ENCODE measurements at places on chromosomes 11 and 22.
A peak's percentile ranks its signal among the peaks of the same experiment; 100 is the strongest.

DNA sequence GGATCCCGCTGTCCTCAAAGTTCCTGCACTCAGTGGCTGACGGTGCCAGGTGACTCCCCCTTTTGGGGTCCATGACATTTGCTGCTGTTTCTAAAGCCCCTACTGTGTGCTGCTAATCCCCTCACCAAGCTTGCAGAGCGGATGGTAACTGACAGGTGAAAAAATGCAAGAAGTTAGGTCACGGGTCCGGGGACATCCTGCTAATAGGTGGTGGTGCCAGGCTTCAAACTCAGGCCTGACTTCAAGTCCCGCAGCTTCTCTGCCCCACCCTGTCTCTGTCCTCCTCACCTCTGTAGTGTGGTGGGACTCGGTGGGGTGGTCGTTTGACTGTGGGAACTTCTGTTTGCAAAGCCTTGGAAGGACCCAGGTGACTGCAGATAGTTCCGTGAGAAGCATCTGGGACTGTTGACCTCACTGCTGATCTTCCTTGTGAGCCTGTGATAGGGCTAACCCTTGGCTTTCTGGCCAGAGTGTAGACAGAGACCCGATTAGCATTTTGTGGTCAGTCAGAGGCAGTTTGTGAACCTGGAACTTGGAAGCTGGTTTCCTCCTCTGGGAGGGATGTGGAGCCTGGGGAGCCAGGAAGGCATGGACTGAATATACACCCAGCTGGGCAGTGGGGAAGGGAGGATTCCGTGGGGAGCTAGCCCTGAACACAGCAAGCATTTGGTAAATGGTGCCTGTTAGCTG, 115.4 kb upstream of the OR4B1 start:
- no peak for DNase-seq

DNA sequence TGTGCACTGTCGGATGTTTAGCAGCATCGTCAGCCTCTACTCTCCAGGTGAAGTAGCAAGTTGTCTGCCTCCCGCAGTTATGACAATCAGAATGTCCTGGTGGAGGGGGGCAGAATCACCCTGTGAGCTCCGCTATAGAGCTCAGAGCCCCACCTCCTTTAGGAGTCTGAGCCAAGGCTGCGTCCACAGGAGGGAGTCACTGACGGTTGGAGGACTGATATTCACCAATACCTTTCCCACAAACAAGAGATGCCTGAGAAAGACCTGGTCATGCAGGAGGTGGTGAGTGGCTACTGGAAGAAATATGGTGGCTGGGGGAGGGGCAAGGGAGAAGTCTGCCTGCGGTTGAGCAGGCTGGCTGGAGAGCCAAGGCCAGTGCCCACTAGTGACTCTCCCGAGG, 41.7 kb upstream of the ADA2 start:
- no peak for DNase-seq

DNA sequence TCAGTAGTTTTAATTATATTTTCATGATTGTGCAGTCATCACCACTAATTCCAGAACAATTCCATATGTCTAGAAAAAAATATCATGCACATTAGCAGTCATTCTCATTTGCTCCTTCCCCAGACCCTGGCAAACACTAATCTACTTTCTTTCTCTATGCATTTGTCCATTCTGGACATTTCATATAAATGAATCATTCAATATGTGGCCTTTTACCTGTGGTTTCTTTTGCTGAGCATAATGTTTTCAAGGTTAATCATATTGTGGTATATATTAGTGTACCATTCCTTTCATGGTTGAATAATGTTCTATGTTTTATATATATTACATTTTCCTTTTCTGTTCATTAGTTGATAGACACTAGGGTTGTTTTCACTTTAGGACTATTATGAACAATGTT, 811.1 kb upstream of the RAG2 start:
- no peak for DNase-seq

GRCh38 chr22:45446216-45446615, 32.7 kb downstream of the RIBC2 start:
- no peak for DNase-seq

GRCh38 chr22:36206255-36206654, 4.6 kb upstream of the APOL4 start:
- DNase-seq: no peak

DNA sequence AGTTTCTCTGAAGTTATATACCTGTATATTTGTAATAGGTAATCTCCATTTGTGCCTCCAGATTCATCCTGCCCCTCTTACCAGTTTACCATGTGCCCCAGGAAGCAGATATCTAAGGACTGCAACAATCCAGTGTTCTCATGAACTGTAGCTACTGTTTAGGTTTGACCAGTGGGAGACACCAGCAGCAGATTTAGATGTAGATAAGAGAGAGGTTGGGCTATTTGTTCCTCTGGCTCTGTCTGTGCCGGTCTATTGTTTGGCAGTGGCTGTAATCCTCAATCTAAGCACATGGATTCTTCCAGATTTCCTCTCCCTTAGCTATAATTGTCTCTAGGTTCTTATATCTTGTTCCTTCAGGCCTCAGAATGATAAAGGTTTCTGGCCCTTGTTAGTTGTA, 88.4 kb downstream of the ANO3 start:
- no peak for DNase-seq

DNA sequence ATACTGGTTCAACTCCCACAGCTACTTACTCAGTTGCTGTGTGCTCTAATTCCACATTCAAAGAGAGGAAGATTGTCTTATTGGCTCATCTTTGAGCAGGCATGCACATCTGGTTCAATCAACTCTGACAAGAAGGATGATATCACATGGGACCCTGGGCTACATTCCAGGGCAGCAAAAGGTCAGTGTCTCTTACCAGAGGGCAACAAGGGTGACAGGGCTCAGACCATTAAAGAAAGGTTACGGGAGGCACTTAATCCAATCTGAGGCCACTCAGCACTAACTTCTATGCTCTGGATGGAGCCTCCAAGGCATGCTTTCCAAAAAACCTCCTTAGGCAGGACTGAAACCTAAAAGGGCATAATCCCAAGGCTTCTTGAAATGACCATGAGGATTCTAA, 549.4 kb upstream of the API5 start:
- DNase-seq: no peak

DNA sequence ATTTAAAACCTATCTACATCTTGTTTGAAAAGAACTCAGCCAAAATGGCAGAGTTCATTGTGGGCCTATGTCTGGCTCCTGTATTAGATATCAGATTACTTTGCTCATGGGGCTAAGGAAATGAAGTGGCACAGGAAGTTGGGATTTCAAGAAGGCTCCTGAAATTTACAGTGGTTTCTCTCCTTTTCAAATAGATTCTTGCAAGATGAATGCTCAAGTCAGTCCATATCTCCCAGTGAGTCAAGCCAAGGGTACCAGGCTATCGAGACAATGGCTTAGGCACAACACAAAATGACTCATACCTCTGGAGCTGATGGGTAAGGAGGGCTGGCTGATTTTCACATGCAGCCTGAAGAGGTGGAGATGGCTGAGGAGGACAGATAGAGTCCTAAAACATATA, 24.1 kb upstream of the APOA1 start:
- DNase-seq: no peak

GRCh38 chr22:42673898-42674401, 24.8 kb upstream of the CYB5R3 start:
- no peak for DNase-seq

DNA sequence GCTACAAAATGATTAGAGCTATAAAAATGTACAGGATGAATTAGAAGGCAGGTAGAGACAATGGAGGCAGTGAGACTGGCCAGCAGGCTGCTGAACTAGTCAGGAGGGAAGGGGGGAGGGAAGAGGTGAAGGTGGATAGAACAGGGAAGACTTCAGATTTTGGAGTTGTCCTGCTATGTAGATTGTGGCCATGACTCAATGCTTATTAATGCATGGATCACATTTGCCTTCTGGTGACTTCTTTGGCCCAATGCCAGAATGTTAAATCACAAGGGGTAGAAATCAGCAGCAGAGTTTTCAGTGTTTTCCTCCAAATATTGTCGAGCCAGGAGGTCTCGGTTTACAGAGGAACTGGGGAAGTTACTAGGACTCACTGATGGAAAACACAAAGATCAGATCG, 346.6 kb downstream of the AASDHPPT start:
- no peak for DNase-seq

DNA sequence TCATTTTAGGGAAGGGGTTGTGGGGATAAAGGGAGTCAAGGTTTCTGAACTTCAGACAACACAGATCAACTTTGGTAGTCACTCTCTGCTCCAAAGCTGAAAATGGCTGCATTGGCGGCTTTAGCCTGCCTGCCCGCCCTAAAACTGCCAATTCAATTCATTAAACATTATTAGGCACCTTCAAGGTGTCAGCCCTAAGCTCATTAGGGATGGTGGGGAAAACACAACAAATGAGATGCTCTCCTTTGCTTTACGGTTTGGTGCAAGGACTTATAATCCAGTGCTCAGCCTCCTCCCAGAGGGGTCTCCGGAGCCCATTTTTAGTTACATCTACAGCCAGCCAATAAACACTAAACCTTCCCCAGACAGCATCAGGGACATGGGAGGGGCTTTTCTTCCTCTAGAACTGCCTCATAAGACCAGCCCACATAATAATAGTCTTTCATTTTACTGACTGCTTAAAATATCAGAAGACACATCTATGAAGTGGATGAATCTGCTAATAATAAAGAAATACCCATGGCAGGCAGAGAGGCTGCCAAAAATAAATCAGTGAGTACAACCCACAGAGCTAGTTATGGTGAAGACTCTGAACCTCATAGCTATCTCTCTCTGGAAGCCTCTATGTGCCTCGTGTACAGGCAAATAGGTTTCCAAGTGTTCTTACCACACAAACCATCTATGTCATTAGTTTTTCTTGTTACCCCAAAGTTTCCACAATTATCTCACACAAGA, 102.8 kb upstream of the NCAM1 start:
- DNase-seq: no peak

- DNase-seq: no peak
Measured at GRCh38 chr22:27032091-27032761, 374.8 kb downstream of the MIAT start.

- DNase-seq: peak; percentile 80
Measured at GRCh38 chr11:62544581-62545436, 1.8 kb downstream of the AHNAK start.

DNA sequence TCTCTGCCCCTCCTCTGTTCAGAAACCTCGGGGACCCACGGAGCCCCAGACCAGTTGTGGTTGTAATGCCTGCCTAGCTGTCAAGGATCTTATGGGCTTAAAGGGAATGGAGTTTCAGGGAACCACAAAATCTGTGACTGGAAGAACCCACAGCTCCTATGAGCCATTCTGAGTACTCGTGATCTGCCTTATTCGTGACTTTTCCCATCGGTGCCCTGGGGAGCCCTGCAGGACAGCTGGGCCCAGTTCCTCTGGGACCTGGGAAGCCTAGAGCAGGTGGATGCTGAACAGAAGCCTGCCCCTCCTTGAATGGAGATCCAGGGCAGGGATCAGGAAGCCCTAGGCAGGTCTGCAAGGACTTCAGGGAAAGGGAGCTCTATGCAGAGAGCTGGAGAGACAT, 42.1 kb upstream of the TTC12 start:
- DNase-seq: no peak

DNA sequence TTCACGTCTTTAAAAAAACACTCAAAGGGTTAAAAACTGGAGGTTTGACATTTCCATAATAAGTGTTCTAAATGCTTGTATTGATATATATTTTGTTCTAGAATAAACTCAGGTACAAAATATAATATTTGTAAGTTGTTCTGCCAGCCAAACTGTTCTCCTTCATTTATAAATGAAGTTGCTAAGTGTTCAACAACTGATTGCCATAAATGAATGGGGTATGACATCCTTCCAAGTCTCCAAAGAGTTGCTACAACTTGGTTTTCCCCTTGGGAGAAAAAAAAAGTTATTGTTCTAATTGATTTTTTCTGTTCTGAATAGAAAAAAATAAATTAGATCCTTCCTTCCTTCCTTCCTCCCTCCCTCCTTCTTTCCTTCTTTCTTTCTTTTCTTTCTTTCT, 65.4 kb upstream of the BLID start:
- DNase-seq: no peak

DNA sequence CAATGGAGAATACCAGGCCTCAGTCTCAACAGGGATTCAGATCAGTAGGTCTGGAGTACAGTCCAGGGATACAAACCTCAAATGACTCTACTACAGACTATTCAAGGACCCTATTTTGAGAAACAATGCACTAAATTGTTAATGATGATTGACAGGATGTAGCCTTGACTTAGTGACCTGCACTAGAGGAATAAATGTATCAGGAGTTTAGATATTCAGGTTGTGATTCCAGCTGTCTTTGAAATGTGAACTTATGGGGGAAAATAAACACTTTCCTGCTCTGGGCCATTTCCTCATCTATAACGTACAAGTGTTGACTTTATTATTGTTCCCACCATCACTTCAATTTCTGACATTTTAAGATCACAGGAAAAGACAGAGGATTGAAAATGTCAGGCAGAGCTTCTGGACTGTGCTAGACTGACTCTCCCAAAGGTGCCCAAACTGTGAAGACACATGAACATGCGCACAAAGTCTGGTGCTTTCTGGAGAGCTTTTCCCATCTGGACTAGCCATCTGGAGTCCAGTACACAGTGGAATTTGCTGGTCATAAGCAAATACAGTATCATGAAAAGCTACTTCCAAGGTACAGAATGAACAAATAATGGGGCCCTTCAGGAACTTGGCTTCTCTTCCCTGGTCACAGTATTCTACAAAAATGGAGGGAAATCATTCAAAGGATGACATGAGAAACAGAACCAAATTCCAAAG, 110.4 kb downstream of the USP35 start:
- no peak for DNase-seq

GRCh38 chr22:40300884-40301672, 45.2 kb upstream of the ADSL start:
- no peak for DNase-seq

- no peak for DNase-seq
Measured at GRCh38 chr11:125378571-125378970, 117.5 kb downstream of the FEZ1 start.

GRCh38 chr11:103988595-103988969, 47.9 kb upstream of the DDI1 start:
- DNase-seq: no peak

DNA sequence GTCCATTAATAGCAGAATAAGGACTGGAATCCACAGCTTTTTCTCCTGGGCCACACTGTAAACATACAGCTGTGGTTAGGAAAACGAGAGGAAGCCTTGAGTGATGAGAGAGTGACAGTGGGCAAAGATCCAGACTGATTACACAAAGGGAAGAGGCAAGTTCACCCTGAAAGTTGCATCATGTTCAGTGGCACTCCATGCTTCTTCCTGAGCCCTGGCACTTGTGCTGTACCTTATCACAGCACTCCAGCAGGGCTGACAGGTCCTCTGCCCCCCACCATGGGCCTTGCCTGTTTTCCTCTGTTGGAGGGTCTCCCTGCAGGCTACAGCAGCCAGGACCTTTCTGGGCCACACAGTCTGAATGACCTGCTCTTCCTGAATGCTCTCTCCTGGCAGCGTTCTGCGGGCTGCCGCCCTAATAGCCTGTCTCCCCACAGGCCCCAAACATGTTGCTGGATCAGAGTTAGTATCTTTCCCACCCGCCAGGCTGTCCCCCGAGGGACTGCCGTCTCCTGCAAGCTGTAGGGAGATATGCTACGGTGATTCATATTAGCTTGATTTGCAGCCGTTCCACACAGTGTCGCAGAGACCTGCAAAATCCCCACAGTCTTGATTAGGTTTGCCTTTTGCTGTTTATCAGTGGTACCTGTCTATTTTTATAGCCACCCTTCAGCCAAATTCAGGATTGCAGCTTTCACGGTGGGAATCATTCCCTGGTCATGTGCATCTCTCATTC, 60.2 kb downstream of the NTM start:
- DNase-seq: no peak
